Erythroblast (primary cell): ENCODE measurements at places on chromosomes 12 and 14.

DNA sequence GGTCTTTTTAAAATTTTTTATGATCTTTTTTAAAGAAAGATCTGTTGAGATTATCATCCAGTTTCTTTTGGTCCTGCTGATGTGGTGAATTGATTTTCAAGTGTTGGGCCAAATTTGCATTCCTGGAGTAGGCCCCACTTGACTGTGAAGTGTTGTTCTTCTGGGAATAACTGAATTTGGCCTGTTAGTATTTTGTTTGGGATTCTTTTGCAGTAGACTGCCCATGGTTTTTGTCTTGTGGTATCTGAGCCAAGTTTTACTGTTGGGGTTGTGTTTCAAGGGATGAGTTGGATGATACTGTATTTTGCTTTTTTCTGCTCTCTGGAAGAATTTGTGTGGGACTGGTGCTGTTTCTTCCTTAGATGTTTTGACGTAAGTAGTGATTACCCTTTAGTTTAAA, 4.0 kb upstream of the SYCP3 start:
- DNase-seq: no peak

DNA sequence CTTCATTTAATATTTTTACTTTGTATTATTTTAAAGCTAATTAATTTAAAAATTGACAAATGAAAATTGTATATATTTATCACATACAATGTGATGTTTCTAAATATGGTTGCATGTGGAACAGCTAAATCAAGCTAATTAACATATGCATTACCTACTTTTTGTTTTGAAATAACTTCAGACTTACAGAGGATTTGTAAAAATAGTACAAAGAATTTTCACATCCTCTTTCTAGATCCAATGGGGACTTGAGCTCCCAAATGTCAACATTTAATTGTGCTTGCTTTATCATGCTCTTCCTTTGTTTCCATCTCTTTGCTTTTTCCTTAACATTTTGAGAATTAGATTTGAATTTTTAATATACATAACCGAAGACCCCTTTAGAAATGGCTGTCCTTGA, 6.6 kb downstream of the DCD start:
- DNase-seq: no peak

DNA sequence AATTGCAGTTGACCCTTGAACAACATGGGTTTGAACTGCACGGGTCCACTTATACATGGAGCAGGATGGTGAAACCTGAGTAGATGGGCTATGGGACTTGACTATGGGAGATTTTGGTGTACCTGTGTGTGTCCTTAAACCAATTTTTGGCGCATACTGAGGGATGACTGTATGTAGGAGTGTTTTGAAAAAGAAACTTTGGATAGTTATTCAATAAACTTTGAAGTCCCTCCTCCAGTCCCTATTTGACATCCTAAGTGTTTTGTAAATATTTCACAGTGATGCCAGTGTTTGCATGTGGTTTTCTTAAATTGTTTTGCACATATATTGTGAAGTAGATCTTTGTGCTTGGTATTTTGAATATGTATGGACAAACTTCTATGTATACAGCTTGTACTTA, 12.4 kb downstream of the KTN1 start:
- no peak for DNase-seq

GRCh38 chr12:45259675-45260074, 43.8 kb downstream of the ANO6 start:
- DNase-seq: no peak

DNA sequence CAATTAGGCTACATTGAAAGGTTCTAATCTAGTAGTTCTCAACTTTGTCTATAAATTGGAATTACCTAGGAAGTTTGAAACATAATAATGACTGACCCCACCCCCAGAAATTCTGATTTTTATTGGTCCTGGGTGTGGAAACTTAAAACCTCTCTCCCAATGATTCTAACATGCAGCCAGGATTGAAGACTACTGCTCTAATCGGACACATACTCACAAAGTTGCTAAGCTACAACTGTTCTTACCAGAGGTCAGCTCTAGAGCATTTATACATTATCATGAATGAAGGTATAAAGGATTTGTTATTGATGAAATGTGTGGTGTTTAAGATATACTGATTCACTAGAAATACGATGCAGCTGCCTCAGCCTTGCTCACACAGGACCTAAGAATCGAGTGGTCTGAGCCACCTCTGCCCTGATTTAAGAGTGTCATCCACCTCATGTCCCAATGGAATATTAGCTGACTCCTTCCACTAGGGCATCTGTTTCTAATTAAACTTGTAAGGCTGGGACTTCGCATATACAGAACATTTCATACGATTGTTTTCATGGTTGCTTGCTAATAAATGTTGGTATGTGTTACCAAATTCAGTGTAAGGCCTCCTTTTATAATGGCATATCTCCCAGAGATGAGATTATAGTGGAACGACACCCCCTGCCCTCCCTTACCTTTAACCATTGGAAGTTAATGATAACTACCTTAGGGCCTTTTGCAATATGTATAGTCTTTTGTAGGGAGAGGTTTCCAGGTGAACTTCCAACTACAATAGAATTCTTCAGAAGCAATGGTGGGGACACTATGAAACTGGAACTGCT, 410.8 kb upstream of the PDE3A start:
- DNase-seq: no peak

GRCh38 chr14:46490238-46490685, 161.3 kb downstream of the RPL10L start:
- peak; percentile 40 for DNase-seq

GRCh38 chr14:29806124-29806517, 121.5 kb downstream of the PRKD1 start:
- DNase-seq: no peak

GRCh38 chr12:72203764-72204335, 68.3 kb upstream of the TRHDE start:
- no peak for DNase-seq

GRCh38 chr14:76894308-76894707, 68.1 kb downstream of the LRRC74A start:
- DNase-seq: no peak

- no peak for DNase-seq
Observed at GRCh38 chr14:58796242-58797009, 158.7 kb downstream of the DACT1 start.

DNA sequence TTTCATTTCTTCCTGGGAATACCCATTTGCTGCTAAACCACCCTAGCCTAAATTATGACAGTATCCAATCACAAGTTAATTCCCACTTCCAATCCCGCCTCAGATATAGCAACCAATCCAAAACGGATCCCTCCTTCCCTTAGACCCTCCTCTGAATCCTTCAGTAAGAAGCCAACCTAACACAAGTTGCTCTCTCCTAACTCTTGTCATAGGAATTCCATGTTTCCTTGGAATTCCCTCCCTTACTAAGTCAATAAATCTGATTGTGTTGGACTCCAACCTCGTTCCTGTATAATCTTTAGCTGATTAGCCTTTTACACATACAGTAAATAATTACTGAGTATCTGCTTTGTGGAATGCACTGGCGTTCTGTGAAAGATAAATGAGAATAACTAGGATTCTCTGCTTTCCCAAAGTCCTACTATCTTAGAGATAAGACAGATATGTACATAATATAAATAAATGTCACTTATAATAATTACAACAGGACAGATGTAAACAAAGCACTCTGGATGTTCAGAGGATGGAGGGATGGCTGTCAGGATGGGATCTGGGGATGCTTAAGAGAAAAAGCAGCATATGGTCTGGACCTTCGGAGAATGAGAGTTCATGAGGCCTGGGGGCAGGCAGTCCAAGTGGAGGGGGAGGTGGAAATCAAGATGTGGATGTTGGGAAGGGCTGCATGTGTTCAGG, 185.8 kb upstream of the SOX5 start:
- no peak for DNase-seq

DNA sequence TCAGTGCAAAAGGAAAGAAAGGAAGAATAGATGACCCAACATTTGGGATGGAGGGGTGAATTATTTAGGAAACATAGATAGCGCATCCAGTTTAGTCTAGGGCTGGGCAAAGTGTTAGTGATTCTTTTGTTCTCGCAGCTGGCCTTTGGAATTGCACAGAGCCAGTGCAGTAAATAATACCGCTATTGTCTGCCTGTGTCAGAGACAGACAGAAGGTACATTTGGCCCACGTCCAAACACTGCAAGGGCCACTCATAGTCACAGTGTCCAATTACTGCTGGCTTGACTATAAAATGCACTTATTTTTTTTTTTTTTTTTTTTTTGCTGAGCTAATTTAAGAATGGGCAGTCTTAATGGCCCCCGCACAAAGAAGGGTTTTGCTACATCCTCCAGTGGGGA, 638.6 kb downstream of the BCL11B start:
- DNase-seq: no peak

GRCh38 chr12:123034022-123034541, 53.6 kb downstream of the ARL6IP4 start:
- DNase-seq: peak; percentile 80

DNA sequence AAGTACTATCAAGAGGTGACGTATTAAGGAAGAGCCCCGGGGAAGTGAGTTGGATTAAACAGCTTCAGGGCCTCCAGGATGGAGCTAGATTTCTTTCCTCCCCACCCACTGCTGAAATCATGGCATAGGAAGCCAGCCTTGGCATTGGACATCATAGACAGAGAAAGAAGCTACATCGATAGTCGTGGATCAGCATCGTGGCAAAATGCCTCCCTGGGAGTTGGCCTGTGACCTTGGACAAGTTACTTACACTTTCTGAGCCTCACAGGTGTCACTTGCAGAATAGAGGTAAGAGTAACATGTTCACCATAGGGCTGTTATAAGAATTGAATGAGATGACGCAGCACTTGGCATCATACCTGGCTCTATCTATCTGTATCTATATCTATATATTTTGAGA, 5.9 kb downstream of the ANKRD33 start:
- DNase-seq: no peak

DNA sequence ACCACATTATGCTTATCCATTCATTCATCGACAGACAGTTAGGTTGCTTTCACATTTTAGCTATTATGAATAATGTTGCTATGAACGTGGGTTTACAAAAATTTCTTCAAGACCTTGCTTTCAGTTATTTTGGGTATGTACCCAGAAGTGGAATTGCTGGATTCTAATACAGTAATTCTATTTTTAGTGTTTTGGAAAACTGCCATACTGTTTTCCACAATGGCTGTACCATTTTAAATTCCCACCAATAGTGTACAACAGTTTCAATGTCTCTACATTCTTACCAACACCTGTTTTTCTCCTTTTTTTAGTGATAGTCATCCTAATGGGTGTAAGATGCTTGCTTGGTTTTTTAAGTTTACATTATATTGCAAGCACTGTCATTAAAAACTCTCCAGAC, 147.5 kb downstream of the ZFP36L1 start:
- DNase-seq: no peak

DNA sequence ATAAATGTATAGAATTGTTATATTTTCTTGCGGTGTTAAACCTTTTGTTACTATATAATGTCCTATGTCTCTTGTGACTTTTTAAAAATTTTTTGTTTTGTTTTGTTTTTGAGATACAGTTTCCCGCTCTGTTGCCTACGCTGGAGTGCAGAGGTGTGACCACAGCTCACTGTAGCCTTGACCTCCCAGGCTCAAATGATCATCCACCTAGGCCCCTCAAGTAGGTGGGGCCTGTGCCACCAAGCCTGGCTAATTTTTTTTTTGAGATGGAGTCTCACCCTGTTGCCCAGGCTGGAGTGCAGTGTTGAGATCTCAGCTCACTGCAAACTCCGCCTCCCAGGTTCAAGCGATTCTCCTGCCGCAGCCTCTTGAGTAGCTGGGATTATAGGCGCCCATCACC, 26.5 kb upstream of the RCOR1 start:
- DNase-seq: no peak

DNA sequence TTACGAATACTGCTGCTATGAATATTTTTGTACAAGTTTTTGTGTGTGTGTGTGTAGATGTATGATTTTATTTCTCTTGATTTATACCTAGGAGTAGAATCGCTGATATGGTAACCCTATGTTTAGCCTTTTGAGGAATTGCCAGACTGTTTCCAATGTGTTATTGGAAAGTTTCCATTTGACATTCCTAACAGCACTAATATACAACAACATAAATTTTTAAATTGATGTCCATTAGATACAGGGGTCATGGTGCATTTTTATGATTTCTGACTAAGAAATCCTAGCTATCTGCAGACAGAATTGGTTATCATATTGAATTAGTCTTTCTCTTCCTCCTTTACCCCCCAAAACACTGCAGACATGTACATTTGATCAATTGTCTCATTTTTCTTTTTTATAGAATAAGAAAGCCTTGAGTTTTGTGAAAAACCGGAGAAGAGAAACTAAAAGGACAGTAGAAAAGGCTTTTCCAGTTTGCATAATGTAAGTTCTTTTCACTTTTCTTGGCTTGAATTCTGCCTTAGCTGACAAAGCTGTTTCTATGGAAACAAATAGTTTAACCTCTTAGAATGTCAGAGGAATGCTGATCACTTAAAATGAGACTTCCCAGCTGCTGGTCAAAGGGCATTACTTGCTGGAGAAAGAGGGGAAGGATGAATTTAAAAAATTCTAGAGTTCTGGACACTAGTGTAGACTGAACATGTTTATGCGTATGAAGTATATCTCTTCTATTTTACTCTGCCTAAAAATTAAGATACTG, 28.2 kb downstream of the PALS1 start:
- DNase-seq: no peak

DNA sequence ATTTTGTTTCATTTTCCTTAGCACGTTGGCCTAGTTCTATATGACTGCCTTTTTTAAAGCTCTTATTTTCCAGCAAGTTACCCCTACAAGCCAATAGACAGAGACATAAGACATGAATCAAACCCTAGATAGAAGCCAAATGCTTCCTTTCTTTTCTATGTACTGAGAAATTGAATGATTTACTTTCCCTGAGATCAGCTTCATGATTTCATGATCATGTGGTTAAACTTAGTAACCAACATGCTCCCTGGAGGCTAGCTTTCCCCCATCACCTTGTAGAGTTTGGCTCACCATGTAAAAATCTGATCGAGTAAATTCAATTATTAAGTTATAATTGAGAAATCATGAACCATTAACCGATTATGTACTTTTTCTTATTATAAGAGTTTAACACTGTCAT, 148.1 kb upstream of the LRIG3 start:
- DNase-seq: no peak

GRCh38 chr12:118908811-118909210, 72.5 kb upstream of the SRRM4 start:
- no peak for DNase-seq

DNA sequence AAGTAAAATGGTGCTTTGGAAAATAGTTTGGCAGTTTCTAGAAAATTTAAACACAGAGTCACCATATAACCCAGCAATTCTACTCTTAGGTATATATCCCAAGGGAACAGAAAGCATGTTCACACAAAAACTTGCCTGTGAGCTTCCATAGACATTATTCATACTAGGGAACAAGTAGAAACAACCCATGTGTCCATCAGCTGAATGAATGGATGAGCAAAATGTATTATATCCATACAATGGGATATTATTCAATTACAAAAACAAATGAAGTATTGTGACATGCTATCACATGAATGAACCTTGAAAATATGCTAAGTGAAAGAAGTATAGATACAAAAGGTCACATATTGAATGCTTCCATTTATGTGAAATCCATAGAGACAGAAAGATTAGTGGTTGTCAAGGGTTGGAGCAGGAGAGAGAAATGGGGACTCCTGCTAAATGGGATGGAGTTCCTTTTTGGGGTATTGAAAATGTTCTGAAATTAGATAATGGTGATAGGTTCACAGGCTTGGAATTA, 7.9 kb downstream of the SLC10A1 start:
- no peak for DNase-seq

GRCh38 chr12:14435627-14436026, 70.1 kb downstream of the ATF7IP start:
- no peak for DNase-seq
